ENCODE measurements at places on chromosomes 11 and 22. TPM values are rescaled to one million over a fixed set of nuclear protein-coding genes. Genes with fewer than 3 reads are reported as not detected.
A peak's percentile ranks its signal among the peaks of the same experiment; 100 is the strongest.

DNA sequence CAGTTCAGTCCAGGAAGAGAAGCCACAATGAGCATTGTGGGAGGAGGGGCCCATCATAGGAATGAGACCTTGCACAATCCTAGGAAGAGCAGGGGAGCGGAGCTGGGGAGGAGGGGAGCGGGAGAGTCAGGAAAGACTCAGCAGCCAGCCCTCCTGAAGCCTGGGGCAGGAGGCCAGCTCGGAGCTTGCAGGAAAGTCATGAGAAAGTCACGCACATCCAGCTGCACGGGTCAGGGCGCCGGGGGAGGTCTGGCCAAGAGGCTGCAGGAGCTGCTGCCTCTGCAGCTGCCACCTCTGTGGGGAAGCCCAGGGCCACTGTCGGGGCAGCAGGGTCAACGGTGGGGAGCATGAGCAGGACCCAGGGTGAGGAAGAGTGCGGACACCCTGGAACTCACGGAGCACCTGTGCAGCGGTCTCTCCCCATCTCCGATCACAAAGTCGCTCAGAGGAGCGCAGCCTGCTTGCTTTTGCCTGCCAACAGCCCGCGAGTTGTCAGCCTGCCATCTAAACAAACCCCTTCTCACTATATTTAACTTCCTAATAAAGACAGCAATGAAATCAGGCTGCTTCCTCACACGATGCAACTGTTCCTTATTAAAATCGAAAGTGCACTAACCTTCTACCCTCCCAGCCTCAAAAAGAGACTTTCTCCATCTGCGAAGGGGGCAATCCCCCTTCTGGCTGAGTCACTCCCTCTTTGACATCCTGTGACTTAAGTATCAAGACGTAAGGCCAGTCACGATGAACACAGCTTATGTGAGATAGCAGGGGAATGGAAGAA lies 52.9 kb upstream of the RTL6 start:
- no peak for DNase-seq

GRCh38 chr22:43867839-43868635 lies 5.7 kb upstream of the SULT4A1 start:
- no peak for DNase-seq

MAP4K2 gene
- total RNA-seq = 7.3 TPM

SLC37A2 gene
- 1.2 TPM for total RNA-seq

DNA sequence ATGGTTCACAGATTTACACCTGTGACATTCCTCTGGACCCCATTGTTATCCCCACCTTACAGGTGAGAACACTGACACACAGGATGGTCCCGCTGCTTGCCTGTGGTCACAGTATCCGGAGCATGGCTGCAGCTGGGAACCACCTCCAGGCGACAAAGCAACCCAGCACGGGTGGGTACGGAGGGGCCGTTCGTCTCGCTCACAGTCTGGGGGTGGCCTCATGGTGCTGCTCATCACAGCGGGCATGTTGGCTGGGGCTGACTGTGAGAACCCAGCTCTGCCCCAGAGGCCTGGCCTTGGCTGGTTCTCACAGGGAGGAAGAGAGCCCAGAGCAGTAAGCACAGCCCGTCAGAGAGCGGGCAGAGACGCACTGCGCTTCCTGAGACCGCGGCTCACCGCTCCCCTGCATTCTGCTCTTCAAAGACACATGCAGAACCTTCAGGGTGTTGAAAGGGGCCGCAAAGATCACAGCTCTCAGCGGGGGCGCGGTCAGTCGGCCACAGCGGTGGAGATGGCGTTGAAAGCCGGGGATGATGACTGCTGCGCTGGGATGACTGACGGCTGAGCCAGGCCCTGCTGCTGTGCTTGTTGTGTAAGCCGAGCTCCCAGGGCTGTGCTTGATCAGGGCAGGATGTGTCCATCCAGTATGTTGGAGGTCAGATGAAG lies 423.0 kb downstream of the BRD1 start:
- no peak for DNase-seq

DNA sequence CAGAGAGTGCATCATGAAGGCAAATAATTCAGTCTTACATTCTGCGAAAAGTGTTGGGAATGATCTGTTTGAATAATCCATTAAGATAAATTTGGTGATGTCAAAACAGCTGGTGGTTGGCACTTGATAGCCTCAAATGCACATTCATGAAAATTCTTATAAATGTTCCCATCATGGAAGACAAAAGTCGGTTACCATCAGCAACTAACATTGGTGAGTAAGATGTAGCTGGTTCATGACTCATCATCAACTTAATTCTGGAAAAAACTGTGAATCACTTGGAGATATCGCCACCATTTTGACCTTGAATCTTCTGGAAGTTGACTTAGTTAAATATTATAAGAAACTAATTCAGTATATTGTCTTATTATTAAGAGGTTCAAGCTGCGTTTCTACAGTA lies 11.2 kb downstream of the CRYBB1 start:
- DNase-seq = no peak

BCO2 gene
- 6.5 TPM for total RNA-seq

GRCh38 chr22:22687638-22688500 lies 43.5 kb downstream of the GGTLC2 start:
- DNase-seq = no peak

FXYD6 gene
- total RNA-seq = 69.3 TPM

GRCh38 chr11:65859095-65859811 lies 980 bp upstream of the MUS81 start:
- peak; percentile 94 for DNase-seq

DNA sequence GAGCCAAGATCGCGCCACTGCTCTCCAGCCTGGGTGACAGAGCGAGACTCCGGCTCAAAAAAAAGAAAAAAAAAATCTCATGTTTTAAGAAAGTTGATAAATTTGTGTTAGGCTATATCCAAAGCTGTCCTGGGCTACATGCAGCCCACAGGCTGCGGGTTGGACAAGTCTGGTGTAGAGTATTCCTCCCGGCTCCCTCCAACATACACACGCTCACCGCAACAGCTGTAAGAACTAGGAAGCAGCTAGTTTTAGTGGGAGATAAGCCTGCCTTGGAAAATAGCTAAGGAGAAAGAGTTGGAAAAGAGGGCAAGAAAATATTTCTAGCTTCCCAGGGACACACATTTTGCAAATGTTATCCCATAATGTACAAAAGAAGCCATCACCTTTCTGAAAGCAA lies 46.6 kb downstream of the CELF1 start:
- no peak for DNase-seq

FOLR3 gene
- not detected for total RNA-seq

GRCh38 chr11:44923115-44923514 lies 27.6 kb downstream of the TP53I11 start:
- DNase-seq = no peak

DNA sequence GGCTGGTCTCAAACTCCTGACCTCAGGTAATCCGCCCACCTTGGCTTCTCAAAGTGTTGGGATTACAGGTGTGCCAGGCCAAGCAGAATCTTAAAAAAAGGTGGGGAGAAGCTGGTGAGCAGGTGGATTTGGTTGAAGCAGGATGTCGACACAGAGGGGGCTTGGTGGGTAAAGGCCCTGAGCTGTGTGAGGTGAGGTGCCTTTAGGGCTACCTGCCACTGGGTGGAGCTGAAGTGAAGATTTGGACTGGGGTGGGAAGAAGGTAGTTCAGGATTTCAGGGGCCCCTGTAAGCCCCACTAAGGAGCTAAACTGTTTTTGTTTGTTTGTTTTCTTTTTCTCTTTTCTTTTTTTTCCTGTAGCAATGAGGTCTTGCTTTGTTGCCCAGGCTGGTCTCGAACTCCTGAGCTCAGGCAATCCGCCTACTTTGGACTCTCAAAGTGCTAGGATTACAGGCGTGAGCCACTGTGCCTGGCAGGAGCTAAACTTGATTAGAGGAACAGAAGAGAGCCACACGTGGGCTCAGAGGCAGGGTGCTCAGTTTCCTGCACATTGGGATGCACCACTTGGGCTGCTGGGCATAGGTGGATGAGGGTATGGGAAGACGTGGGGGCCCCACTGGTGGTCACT lies 6.0 kb downstream of the P2RX6 start:
- DNase-seq = no peak

SMIM35 gene
- not detected for total RNA-seq

- DNase-seq = no peak
These were observed 8.5 kb downstream of the TNNT3 start for GRCh38 chr11:1927848-1928469.
